ENCODE measurements at places on chromosomes 6 and 20.

- no peak for DNase-seq
These were observed 208.7 kb downstream of the COL9A1 start for GRCh38 chr6:70094156-70094555.

DNA sequence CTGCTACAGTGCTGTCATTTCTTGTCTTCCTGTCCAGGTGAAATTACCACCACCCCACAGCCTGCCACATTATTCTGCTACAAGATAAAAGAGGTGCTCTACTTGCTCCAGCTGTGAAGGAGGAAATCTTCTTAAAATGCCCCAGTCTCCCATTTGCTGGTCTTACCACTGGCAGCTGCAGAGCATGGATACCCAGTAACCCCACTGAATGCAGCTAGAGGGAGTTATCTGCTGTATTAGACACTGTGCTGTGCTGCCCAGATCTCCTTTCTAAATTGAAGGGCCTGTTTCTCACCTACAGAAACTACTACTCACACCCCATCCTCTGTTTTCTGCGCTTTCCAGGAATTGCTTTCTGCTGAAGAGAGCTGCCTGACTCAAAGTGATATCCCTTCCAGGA, 517.8 kb downstream of the PKHD1 start:
- no peak for DNase-seq

DNA sequence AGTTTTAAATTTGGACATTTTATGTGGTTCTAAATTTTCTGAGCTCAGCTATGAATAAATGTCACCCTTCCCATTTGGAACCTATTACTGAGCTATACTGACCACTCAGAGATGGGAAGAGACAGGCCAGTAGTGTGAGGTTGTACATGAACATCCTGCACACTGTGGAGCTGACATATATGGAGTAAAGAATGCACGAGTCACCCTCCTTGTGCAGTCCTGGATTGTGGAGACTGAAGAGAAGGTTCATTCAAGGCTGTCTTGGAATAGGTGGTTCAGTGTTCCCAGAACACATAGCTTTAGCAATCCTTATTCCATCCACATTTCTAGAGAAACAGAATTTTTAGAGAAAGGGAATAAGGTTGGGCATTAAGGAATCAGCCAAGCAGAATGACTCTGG, 50.3 kb upstream of the OGFRL1 start:
- no peak for DNase-seq

DNA sequence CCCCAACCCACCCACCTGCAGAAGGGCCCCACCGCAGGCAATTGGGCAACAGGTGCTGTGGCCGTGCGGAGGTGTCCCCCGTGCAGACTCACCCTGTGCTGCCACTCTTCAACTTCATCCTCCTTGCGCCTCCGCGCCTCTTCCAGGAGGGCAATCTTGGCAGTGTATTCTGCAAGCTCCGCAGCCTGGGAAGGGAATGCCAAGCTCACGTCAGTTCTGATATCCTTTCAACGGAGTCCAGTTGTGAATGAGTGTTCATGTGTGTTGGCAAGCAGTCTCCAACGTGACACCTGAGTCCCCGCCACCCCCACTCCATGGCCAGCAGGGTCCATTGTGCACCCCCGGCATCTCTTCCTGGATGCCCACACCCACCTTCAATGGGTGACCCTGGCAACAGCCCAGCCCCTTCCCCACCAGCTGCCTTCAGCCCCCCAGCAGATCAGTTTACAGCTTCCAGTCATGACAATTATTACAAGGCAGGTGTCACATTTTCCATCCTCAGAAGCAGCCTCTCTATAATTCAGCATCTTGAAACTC, 49.9 kb downstream of the EZR start:
- DNase-seq = no peak

DNA sequence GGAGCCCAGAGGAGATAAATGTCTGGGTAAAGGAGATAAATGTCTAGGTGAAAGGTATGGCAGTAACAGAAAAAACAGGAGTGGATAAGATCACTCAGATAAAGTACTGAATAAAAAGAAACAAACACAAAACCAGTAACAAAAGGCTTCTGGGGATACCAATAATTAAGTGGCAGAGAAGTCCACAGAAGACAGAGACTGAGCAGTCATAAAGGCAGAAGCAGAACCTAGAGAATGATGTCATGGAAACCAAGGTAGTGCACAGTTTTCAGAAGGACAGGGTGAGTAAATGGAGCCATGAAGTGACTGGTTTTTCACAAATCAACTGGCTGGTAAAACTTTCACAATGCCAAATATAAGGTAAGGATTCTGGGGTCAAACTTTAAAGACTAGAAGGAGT, 80.9 kb upstream of the PLN start:
- DNase-seq = no peak
